ENCODE measurements at places on chromosomes 7 and 10.

GRCh38 chr10:1217661-1218060, 161.5 kb downstream of the WDR37 start:
- no peak for DNase-seq

DNA sequence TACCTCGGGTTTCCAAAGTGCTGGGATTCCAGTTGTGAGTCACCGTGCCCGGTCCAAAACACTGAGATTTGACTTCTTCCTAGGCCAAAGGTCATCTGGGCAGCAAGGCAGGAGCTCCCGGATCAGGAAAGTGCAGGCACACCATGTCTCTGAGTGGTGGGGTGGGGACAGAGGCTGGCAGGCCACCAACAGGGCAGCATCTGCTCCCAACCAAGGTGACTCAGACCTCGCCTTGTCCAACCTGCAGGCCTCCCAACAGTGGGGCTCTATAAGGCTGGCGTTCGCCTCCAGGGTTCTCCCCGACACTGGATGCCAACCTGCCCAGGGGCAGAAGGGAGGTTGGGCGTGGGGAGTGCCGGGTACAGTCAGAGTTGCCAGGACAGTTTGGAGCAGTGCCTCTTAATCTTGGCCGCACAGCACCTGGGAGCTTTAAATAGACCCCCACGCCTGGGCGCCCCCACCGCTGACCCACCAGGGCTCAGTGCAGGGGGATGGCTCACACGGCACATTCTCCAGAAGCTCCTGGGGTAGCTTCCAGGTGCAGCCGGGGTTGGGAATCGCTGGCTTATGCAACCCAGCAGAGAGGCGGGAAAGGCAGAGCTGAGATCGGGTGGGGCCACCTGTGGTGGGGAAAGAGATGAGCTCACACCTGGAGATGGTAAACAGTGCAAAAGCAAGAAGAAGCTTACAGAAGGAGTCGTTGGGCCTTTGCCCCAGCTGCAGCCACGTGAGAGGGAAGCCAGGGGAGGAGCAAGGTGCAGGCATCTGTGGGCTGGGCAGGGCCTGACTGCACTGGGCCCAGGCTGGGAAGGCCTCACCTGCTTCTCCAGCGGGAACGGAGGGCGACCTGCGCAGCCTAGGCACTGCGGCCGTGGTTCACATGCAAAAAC, 10.9 kb downstream of the CALML5 start:
- peak; percentile 81 for DNase-seq

GRCh38 chr10:131876017-131876416, 24.8 kb upstream of the PPP2R2D start:
- no peak for DNase-seq

DNA sequence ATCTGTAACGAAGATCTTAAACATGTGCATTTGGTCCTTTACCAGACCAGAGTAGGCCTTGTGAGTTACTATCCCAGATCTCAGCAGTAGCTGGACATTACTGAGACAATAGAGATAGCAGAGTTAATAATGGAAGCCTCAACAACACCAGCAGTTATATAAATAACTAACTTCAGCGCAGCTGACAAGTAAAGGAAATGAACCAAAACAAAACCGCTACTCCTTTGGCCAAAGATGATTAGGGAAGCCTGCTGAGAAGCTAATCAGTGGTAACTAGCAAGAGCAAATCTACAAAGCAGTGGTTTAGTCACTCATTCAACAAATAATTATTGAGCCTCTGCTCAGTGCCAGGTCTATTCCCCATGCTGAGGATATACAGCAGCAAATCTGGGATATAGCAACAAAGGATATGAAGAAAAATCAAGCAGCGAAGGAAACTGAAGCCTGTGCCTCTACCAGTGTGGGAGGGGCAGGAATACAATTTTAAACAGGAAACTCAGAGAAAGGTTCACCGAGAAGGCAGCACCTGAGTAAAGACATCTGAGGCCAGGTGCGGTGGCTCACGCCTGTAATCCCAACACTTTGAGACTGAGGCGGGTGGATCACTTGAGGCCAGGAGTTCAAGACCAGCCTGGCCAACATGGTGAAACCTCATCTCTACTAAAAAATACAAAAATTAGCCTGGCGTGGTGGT, 103.6 kb downstream of the ELMO1 start:
- peak; percentile 51 for DNase-seq

GRCh38 chr7:35727571-35727970, 32.6 kb upstream of the HERPUD2 start:
- no peak for DNase-seq

Measured in endodermal cell (in vitro differentiated cells).